ENCODE measurements at places on chromosomes 3 and 15.

DNA sequence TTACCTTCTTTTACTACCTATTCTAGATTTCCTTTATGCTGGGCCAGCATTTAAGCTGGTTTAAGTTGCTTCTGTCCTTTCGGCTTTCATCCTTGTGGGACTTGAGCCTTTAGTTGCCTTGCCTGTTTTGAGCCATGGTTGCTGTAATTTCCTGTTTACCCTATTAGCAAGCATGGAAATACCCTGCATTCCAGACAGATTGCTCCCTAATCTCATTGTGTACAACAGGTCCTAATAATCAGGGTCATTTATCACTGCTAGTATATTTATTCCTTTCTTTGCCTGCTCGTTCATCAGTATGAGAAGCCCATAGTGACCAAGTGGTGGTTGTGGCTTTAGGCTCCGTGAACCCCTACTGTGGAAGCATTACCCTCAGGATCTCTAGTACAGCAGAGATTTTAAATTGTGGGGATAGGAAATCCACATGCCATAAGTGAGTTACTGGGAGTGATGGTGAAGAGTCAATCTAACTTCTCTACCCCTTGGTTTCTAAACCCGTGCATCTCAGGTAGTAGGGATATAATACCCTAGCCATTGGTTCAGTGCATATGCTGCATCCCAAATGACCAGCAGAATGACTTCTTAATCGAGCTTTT lies 31.9 kb downstream of the NCK1 start:
- no peak for DNase-seq

- no peak for DNase-seq
Observed at GRCh38 chr3:129593595-129594339, 12.7 kb downstream of the PLXND1 start.

GRCh38 chr3:109930582-109930981 lies 593.2 kb upstream of the DPPA4 start:
- DNase-seq = no peak

DNA sequence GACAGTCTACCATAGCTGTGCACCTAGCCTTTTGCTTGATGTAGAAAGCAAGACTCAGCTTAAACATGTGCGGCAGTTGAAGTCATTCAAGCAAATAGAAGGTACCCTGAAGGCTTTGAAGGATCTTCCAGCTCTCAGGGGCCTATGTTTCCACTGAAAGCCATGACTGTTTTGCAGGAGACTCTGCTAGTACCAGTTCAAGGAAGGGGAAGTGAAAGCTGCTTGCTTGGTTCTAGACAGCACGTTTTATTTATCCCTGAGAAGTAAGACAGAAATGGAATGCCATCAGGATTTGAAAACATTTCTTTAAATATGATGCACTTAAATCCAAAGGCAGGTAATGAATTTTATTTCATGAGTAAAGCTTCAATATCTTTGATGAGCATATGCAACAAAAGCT lies 311.4 kb downstream of the PDCD6IP start:
- DNase-seq = no peak

GRCh38 chr3:124760601-124761000 lies 30.3 kb downstream of the UMPS start:
- DNase-seq = no peak

GRCh38 chr15:50825946-50826345 lies 60.4 kb upstream of the SPPL2A start:
- DNase-seq = no peak

GRCh38 chr15:100340721-100341238 lies 995 bp downstream of the ADAMTS17 start:
- no peak for DNase-seq

GRCh38 chr15:70596354-70597055 lies 166.9 kb downstream of the UACA start:
- no peak for DNase-seq

DNA sequence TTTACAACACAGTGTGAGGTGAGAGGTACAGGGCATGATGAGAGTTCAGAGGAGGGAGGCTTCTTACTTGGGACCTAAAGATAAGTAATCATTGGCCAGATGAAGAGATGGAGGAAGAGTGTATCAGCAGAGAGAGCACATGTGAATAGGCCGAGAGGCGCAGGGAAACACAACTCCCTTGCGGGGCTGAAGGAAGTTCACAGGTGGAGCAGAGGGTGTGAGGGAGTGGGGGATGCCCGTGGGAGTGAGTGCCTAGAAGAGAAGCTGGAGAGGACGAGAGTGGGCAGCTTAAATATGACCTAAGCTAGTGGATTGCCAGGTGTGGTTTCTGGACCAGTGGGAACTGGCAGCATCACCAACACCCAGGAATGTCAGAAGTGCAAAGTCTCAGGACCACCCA lies 98.2 kb upstream of the TBC1D5 start:
- no peak for DNase-seq

GRCh38 chr3:57810048-57810447 lies 53.9 kb downstream of the SLMAP start:
- no peak for DNase-seq

DNA sequence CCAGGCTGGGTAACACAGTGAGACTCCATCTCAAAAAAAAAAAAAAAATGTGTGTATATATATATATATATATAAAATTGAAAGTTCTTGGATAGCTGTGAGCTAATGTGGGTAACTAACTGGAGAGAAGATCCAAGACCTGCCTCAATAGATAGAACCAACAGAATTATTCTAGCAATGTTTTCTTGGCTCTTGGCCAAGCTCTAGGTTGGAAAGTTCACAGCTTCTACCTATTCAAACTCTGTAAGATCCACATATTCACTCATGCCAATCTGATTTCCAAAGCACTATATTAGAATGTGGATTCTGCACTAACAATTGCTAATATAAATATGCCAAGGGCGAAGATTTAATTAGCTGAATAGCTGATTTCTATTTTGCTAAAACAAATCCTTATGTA lies 29.8 kb upstream of the CMTM6 start:
- DNase-seq = no peak

- no peak for DNase-seq
Observed at GRCh38 chr3:164375538-164375937, 702.8 kb downstream of the SI start.

- no peak for DNase-seq
Observed at GRCh38 chr3:192608726-192609600, 118.4 kb downstream of the FGF12 start.

GRCh38 chr15:44327578-44327977 lies 39.1 kb downstream of the GOLM2 start:
- DNase-seq = no peak

DNA sequence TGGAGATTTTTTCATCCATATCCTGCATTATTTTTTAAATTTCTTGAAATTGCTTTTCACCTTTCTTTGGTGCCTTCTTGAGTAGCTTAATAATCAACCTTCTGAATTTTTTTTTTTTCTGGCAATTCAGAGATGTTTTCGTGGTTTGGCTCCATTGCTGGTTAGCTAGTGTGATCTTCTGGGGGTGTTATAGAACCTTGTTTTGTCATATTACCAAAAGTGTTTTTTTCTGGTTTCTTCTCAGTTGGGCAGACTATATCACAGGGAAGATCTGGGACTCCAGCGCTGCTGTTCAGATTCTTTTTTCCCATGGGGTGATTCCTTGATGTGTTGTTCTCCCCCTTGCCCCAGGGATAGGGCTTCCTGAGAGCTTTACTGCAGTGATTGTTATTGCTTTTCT lies 23.8 kb upstream of the TIGIT start:
- no peak for DNase-seq
